ENCODE measurements at places on chromosomes 1 and 21.

DNA sequence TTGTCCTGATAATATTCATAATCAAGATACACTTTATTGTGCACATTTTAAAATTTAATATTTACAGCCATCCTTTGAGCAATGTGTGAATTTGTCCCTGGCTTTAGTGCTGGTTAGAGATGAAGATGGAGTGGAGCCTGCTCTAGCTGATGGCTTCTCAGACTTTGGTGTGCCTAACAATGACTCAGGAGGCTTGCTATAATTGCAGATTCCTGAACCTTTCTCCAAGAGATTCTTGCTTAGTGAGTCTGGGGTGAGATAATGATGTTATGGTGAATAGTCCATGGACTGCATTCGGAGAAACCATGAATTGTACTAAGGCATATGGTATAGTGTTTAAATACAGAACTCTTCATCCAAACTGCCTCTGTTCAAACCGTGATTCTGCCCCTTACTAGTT lies 307.1 kb downstream of the PAPPA2 start:
- DNase-seq: no peak

GRCh38 chr1:110948038-110948810 lies 15.5 kb downstream of the LRIF1 start:
- DNase-seq: no peak

DNA sequence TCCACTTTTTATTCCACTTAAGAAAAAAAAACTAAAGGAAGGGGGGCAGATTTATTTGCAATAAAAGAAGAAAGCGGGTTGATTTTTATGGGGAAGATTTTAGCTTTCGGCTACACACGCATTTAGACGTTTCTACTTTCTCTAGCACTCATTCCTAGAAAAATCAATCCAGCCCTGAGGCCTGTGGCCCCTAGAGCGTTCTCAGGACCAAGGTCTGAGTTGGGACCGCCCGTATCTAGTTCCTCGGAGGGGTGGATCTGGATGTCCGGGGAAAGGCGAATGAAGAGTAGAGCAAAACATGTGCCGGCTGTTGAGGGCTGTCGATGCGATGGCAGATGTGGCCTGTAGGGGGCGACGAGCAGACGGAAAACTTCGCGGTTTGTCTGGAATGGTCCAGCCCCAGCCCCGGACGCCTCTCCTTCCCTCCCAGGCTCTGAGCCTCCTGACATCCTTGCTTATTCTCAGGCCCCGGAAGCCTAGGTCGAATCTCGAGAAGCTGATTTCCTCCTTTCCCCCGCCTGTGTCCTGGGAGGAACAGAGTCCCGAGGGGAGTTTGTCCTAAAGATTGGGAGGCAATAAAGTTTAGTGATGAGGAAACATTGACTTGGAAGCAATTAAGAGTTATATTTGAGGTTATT lies 5.2 kb downstream of the FOXD3 start:
- DNase-seq: no peak

DNA sequence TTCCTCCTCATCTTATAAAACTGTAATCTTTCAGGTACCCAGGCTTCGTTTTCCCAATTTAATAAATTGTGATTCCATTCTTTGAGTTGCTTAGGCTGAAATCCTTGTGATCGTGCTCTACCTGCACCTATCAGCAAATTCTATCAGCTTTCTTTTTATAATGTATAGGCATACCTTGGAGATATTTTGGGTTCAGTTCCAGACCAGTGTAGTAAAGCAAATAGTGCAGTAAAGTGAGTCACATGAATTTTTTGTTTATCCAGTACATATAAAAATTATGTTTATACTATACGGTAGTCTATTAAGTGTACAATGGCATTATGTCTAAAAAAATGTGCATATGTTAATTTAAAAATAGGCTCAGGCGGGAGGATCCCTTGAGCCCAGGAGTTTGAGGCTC lies 5.5 kb downstream of the SWT1 start:
- DNase-seq: no peak

DNA sequence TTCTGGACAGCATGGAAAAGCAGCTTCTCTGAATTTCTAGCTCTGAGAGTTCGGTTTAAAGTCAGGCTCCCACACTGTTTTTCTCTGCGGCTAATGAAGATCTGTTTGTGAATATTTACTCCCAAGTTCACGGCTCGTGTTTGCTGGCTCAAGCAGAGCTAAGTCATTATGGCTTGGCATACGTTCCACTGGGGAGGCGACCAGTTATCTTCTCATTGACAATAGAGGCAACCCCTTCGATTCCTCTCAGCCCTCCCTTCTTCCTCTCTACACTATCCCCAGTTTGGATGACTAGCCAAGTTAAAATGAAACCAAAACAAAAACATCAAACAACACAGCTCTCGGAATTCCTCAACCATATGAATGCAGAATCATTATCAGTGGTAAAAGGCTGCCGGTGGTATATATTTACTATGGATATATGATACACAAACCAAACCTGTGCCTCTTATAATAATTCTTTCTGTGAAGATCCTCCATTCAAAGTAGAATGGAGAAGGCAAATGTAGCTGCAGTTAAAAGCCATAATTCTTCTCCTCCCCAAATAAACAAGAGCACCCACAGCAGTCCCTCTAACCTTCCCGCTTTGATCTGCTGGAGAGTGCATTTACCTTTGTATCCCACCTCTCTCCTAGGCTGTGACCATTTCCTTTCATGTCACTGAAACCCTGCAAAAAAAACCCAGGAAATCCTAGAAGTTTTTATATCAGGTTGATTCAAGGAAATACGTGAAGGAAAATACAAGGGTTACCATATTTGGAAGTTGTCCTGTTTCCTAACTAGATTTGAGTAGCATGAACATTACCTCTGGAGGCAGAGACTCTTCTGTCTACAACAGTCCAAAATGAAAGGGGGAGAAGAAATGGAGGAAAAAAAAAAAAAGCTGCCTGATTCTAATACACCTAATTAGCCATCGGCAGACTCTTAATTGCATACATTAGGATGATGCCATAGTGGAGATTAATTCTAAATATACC lies 108.3 kb upstream of the USH2A start:
- DNase-seq: no peak

DNA sequence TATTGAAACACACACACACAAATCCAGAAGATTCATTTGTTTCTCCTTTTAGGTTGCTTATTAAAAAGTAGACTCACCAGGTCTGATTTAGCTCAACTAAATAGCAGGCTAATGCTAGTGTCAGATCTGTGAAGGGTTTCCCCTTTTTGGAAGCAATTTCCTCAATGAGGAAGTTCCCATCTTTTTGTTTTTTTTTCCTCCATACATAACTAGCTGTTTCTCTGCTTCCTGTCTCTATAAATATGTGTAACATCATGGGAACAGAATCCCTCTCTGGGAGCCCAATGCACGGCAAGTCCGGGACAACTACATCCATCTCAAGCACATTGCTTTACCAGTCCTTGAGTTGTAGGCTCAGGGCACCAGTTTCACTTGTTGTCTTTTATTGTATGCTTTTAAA lies 1421.1 kb downstream of the PLA2G4A start:
- DNase-seq: no peak

GRCh38 chr1:172143384-172144055 lies 277.0 kb upstream of the C1orf105 start:
- DNase-seq: no peak

DNA sequence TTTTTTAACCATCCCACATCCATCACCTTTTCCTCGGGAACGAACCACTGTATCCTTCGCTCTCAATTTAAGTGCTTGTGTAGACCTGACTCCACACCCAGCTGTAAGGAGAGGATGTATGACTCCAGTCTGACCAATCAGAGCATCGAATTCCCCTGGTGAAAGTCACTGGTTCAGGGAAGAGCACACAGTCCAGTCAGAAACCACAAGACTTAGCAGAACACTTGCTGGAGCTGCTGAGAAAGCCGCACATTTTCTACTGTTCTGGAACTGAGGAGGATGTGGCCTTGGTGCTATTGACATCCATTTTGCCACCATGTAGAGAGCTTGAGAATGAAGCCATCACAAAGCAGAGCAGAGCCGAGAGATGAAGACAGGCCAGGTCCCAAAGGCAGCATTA lies 59.9 kb upstream of the CNN3 start:
- DNase-seq: no peak

GRCh38 chr1:228206582-228207351 lies 1.1 kb upstream of the OBSCN start:
- no peak for DNase-seq

- DNase-seq: no peak
These were observed 65.1 kb upstream of the RGL1 start for GRCh38 chr1:183739741-183740271.

DNA sequence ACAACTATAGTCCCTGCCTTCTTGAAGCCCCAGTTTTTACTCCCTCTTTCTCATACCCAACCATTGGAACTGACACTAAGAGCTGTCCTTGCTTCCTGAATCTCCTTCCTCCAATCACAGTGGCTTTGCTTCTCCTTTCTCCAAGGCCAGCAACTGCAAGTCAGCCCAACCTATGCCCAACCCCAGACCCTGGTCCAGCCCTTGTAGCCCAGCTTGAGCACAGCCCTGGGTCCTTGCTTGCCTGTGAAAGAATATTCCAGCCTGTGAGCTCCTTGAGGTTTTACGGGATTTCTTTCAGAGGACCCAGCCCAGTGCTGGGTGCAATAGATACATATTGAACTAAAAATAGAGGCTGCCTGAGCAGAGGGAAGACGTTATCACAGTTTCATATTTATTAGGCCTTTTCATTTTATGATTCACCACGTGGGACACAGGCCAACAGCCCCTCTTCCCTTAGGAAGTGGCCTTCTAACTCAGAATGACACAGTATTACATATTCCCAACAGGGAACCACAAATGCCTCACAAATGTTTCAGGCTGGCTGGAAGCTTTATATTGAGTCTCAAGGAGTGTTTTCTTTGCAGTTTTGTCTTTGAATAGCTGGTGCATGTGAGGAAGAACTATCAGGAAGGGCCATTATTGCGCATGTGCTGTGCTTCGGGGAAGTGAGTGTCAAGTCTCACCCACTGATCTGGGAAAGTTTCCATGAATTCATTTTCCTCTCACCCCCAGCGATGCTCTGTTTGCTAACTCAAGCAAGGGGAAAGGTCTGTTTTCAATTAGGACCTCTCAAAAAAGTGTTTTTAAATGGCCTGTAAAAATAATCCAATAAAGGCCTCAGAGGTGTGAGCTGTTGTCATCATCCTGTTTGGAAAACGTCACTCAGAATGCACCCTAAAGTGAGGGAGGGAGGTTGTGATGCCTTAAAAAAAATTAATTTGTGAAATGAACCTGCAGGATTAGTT lies 92.3 kb upstream of the NFIA start:
- no peak for DNase-seq

GRCh38 chr21:40846587-40847411 lies at the start of gene DSCAM:
TSS of gene DSCAM (minus strand) at chr21:40847158. CDS start at chr21:40846661, 497 bp downstream.
- no peak for DNase-seq

DNA sequence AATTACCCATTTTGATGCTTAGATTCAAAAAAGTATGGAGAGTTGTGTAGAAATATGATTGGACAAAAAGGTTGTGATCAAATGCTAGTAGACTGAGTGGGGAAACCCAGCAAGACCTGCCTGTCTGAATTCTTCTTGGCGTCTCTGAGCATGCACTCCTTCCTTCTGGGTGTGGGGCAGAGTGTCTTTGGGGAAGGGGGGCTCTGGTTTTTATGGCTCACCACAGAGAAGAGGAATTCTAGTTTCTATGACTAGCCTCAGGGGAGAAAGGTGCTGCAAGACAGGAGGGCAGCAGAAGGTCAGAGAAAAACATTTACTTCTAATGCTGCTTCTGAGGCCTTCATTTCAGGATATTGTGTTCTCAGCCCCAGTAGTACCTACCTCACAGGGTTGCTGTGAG lies 33.9 kb upstream of the PIGC start:
- no peak for DNase-seq

DNA sequence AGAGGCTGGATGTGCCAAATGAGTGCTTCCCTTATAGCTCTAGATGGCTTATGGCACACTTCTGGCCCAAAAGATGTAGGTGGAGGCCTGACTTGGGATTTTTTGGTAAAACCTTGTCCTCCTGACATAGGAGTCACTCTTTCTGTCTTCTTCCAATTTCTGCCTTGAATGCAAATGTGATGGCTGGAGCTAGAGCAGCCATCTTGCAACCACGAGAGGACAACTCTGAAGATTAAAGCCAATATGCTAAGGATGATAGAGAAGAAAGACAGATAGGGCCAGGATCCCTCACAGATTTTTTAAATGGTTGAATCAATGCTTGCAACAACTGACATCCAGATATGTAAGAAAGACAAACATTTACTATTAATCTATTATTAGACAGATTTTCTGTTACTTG lies 8.5 kb upstream of the GPR137B start:
- no peak for DNase-seq

DNA sequence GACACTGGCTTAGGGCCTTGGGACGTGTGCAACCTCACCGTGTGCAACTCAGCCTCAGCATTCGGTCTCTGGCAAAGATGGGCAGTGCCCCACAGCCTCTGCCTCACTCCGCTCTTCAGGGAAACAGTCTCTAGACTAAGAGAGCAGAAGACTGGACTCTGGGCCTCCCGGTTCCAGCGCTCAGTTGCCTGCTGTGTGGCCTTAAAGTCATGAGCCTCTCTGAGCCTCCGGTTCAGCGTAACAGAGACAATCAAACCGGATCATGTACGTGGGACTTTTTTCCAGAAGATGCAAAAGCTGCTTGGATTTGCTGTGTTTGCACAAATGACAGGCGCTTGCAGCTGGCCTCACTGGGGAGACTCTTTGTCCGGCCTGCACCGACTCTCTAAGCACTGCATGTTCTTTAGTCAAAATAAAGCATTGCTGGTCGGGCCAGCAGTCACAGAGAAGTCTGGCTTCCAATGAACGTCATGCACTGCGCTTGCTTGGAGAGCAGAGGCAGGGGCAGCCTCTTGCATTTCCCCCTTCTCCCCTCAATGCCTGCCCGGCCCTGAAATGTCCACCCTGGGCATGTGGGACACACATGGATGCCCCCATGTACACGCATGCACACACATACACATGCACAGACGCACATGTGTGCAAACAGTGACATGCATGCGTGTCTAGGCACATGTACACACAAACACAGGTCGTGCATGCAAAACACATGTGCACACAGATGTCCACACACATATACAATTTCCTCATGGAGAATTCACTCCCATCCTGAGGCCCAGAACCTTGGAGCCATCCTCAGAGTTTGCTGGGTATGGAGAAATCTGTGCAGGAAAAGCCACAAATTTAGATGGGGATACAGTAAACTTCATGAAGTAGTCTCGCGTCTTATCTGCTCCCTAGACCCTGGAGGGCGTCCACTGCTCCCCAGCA lies 152.4 kb downstream of the PRDM16 start:
- no peak for DNase-seq

Measured in hypothalamus (tissue), 51 donors.